ENCODE measurements at places on chromosomes 16 and 17.

DNA sequence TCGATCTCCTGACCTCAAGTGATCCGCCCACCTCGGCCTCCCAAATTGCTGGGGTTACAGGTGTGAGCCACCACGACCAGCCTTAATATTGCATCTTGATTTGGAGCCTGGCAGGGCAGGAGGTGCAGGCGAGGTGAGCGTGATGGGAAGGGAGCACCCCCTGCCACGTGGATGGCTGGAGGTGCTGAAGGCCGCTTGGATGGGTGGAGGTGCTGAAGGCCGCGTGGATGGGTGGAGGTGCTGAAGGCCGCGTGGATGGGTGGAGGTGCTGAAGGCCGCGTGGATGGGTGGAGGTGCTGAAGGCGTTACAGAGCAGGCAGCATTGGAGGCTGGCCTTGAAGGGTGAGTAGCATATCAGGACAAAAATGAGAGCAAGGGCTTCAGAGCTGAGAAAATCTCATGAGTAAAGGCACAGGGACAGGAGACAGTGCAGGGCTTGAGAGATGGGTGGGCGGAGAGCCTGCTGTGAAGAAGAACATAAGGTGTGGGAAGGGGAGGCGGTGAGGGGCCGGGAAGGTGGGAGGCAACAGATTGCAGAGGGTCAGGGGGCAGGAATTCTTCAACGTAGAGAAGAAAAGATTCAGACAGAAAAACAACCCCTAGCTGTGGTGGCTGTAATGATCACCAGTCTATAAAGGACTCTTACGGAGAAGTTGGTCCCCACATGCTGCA, 101.7 kb upstream of the SEC14L1 start:
- no peak for DNase-seq

- no peak for DNase-seq
Measured at GRCh38 chr17:7610641-7611040, 4.1 kb downstream of the FXR2 start.

GRCh38 chr16:87317750-87318644, 805 bp upstream of the C16orf95 start:
- DNase-seq: no peak

GRCh38 chr16:20329392-20330138, 2.3 kb upstream of the GP2 start:
- DNase-seq: no peak

DNA sequence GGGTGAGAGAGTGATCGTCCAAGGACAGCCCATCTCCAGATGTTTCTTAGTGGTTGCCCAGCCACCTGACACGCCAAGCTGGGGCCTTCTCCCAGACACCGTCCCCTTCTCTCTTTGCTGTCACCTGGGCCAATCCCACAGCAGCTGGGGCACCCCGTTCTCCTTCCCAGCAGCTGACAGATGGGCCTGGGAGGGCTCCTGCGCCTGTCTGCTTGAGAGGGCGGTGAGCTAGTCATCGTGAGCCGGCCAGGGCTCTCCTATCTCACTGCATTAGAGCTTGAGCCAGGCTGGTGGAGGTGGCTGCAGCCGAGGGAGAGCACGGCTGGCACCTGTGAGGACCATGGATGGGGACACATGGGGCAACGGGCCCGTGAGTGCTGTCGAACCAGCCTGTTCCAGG, 41.2 kb downstream of the RAB11FIP3 start:
- no peak for DNase-seq

- no peak for DNase-seq
Measured at GRCh38 chr16:77212741-77213541, 13.7 kb downstream of the SYCE1L start.

DNA sequence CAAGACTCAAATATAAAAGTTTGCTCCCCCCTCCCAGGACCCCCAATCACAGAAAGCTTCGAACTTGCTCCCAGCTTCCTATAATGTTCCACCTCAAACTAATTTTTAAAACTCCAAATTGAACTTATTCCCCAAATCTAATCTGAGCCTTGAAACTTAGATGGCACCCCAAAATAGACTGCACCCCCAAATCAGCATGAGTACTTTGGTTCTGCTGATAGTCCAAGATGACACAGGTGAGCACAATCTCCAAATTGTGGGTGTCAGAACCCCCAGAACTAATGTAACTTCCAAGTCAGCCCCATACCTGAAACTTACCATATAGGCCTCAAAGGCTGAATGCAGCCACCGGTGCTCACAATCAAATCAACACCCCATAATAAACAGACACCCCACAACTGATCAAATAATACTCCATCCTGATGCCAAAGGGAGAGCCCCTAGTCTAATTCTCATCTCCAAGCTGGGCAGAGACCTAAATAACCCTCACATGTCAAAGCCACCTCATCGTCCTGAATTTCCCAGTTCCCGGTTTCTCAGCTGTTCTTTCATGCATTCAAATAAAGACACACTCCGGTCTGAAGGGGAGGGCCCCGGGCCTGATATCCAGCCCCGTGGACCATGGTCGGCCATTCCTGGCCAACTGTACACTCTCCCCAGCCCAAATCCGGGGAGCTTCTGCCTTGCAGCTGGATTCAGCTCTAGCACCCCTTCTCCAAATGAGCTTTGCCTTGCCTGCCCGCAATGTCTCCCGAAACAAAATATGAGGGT, 1.8 kb upstream of the BCL6B start:
- no peak for DNase-seq

GRCh38 chr17:61484174-61484573, 32.0 kb downstream of the TBX4 start:
- no peak for DNase-seq

DNA sequence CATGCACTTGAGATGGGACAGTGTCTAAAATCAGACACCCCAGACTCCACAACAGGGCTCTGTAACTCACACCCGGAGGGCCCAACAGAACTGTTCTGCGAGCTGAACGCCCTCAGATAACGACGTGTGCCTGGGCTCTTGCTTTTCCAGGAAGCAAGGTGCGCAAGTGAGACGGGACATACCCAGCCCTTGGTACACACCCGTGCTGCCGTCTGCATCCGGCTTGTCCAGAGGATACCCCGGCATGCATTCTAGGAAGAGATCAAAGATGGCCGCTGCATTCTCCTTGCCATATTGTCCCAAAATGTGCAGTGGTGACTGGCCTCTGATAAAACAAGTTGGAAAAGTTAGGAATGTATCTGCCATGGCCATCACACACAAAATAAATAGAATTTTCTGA, 29.4 kb downstream of the CYB5D2 start:
- DNase-seq: no peak

DNA sequence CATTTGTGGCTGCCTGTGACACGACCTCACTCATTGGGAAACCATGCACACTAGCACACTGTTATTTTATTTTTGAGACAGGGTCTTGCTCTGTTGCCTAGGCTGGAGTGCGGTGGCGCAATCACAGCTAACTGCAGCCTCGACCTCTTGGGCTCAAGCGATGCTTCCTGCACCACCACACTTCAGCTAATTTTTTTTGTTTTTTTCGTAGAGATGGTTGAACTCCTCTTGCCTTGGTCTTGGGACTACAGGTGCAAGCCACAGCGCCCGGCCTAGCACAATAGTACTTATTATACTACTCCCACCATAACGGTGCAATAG, 2.8 kb upstream of the NPTX1 start:
- DNase-seq: no peak

DNA sequence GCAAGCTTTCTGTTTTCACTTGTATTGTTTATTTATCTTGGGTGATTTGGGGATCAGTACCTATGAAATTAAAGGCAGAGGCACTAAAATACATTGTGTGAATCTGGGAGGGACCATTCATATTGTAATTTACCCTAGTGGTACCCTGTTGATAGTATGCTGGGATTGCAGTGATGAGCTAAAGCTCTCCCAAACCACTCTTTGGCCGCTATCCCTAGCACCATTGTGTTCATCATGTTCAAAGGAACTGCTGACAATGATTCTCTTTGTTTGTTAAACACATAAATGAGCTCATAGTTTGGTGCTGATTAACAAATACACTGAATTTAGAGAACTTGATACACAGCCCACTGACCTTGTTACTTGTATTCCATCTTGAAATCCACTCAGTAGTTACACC, 1469.8 kb downstream of the CDH11 start:
- DNase-seq: no peak

GRCh38 chr17:7704601-7705268, at the start of gene EFNB3:
EFNB3 (plus strand) TSS chr17:7705202; CDS start chr17:7705599, 397 bp downstream.
- DNase-seq: no peak

- no peak for DNase-seq
Measured at GRCh38 chr17:35879773-35880654, at the start of gene CCL5. CCL5 (minus strand) TSS chr17:35880360.

- no peak for DNase-seq
Measured at GRCh38 chr16:88907768-88908167, 41.3 kb upstream of the PABPN1L start.

DNA sequence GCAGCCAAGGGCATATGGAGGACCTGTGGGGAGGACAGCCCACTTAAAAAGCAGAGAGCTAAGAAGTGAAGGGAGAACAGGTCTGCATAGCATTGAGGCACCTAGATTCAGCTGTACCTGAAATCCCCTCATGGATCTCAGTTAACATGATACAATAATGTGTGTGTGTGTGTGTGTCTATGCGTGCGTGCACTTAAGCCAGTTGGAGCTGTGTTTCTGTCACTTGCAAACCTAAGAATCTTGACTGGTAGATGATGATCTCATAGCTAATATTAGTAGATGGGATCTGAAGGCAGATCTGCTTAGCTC, 1.7 kb upstream of the ITPRIPL2 start:
- DNase-seq: no peak

DNA sequence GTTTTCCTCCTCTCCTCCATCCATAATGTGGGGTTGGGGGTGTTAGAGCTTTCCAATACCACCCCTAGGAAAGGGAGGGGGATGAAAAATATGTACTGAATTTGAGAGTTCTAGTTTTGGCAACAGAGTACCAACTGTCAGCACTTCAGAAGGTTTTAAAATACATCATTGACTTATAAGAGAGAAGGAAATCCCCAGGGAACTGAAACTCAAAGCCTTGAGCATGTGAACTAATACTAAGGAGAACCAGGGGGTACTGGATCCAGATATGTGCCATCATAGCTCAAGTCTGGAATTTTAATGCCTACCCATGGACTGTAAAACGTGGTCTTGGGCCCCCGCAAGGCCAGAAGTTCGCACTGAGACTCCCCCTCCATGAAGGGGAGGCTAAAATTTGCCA, 15.8 kb downstream of the CACNG5 start:
- no peak for DNase-seq

- DNase-seq: no peak
Measured at GRCh38 chr16:84600343-84601229, 17.3 kb downstream of the COTL1 start.

DNA sequence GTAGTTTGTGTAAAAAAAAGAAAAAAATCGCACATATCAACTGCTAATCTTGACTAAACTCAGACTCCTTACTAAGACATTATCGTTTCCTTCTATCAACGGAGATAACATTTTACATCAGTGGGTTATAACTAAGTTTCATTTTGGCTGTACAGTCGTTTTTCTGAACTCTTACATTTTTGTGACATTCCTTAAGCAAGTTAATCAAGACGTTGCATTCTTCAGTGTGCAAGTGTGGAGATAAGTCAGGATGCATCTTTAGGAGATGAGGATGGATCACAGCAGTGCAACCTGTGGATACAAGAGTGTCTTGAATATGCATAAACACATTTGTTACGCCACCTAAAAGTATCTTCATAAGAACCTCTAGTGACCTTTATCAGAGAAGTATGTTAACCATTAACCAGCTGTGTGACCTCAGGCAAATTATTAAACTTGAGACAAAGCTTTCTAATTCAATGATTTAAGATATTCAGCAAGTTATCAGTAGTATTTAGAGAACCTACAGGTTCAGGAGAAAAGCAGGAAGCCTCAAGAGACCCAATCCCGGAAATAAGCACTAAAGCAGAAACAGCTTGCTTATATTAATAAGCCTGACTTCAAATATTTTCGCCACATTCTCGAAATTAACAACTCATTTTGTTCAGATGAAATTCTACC, 9.4 kb downstream of the CMC2 start:
- DNase-seq: no peak

- DNase-seq: no peak
Measured at GRCh38 chr16:50202926-50203624, 50.0 kb downstream of the TENT4B start.

DNA sequence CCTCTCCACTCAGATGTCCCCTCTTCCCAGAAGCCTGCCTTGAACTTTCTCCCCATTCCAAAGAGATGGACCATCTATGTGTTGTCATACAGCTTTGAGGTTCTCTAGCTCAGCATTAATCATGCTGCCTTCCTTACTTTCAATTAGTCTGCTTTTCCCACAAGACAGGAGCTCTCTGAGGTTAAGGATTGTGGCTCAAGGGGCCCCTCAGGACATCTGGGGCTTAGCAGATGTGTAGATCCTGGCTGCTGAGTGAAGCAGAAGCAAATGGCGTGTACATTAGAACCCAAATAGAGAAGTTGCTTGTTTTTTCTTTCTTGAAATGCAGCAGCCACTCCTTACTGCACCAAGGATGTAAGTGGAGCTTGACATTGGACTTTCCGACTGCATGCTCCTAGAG, 330.5 kb upstream of the TNRC6C start:
- no peak for DNase-seq

GRCh38 chr16:77594799-77595596, 127.3 kb upstream of the NUDT7 start:
- no peak for DNase-seq

- no peak for DNase-seq
Measured at GRCh38 chr16:70341600-70341999, 5.1 kb upstream of the DDX19A start.

DNA sequence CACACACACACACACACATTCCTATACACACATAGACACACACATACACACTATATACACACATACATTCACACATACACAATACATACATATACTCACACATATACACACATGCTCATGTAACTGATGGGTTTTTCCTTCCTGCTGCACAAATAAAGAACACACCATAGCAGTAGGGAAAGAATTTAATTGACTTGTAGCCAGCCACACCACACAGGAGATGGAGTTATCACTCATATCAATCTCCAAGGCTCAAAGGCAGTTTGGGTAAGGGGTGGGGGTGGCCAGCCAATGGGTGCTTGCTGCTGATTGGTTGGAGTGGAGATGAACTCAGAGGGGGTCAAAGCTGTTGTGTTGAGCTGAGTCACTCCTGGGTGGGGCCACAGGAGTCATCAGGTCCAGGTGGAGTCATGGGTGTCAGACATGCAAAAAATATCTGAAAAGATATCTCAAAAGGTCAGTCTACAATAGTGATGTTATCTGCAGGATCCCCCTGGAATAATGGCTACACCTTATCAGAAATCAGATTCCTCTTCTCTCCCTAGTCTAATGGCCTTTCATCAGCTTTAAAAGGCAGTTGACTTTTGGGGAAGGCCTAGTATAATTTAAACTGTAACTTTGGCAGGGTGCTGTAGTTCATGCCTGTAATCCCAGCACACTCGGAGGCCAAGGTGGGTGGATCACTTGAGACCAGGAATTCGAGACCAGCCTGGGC, 46.1 kb downstream of the WSB1 start:
- DNase-seq: no peak

GRCh38 chr16:75433732-75434413, 570 bp upstream of the CFDP1 start:
- DNase-seq: peak; percentile 86

GRCh38 chr16:85898521-85899442, at the start of gene IRF8:
IRF8 (plus strand) TSS chr16:85899162; CDS start chr16:85903016, 3,854 bp downstream.
- DNase-seq: no peak
